Activated naive CD8-positive, alpha-beta T cell treated with anti-CD3 and anti-CD28 coated beads, Interleukin-2, amount 10 ng/mL, durations not matched to agents 7 days and 5 days (primary cell): ENCODE measurements at places on chromosomes 12 and 14.

DNA sequence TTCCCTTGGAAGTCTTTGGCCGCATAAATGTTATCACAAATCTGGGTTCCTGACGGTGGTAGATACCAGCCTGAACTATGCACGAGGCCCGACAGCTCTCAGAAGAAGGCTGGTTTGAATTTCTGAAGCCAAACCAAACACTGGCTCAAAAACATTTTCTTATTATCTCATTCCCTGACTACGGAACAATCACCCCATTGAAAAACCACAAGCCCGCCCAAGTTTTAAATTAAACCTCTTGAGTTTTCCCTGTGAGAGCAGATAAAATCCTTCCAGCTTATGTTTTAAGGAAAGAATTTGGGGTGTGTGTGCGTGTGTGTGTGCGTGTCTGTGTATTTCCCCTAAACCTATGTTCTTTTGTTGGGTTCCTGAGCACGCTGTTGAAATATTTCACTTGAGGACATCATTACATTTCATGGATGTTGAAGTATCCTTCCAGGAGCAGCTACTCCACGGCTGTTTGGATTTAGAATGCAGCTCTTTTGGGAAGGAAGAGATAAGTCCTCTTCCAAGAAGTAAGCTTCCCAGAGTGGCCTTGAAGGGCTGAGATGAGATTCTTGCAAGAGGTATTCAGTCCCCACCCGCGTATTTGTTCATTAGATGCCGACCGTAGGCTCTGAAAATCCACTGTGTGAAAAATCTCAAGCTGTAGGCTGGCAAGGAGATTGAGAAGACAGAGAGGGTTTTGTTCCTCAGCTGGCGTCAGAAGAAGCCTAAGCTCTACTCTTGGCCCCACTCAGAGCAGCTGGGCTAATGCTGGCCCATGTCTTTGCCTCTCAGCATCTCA lies 131.0 kb upstream of the NCOR2 start:
- no peak overlapping the region for H3K27ac ChIP-seq
- H3K4me1 ChIP-seq: peaks cover 12% of the 10 kb centered on the region
- no peak overlapping the region for H3K4me3 ChIP-seq
- peaks cover 16% of the 10 kb centered on the region for H3K27me3 ChIP-seq
- H3K36me3 ChIP-seq: peaks cover 2% of the 10 kb centered on the region

GRCh38 chr14:104473244-104473565 lies 106.4 kb upstream of the C14orf180 start:
- no peak for DNase-seq
- H3K36me3 ChIP-seq: no peaks in the 10 kb centered on the region
- no peak overlapping the region for H3K27ac ChIP-seq
- H3K4me3 ChIP-seq: no peak overlapping the region

DNA sequence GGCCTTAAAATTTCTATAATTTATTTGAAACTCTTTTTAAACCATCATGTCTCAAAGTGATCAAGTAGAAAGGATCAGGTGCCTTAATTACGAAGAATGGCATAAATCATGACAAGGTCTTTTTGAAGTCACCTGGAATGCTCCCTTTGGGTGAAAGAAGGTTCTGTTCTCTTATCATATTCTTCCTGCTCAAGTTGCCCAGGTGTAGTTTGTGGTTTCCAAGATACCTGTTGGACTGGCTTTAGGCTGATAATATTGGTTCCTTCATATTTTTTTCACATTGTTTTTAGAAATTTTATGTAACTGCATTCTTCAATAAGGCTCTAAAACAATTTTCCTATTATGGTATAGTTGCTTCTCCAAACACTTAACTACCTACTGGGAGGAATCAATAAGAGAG lies 29.2 kb downstream of the RASSF3 start:
- no peaks in the 10 kb centered on the region for H3K27me3 ChIP-seq
- no peak for DNase-seq
- H3K4me3 ChIP-seq: no peak overlapping the region
- H3K36me3 ChIP-seq: peaks cover 16% of the 10 kb centered on the region
- no peak overlapping the region for H3K27ac ChIP-seq
- peaks cover 24% of the 10 kb centered on the region for H3K4me1 ChIP-seq

DNA sequence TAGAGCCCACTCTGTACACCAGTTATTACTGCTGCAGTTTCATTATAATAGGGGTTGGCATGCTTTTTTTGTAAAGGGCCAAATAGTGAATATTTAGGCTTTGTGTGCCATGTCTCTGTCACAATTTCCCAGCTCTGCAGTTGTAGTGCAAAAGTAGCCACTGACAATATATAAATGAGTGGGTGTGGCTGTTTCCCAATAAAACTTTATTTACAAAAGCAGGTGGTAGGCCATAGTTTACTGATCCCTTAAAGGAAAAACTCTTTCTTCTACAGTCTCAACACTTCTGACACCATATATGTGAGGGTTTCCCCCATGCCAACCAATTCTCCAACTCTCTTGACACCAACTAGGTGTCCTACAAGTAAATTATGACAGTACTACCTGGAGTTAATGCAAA lies 110.2 kb upstream of the NAP1L1 start:
- no peak overlapping the region for H3K4me3 ChIP-seq
- peaks cover 14% of the 10 kb centered on the region for H3K36me3 ChIP-seq
- H3K27me3 ChIP-seq: peaks cover 5% of the 10 kb centered on the region

DNA sequence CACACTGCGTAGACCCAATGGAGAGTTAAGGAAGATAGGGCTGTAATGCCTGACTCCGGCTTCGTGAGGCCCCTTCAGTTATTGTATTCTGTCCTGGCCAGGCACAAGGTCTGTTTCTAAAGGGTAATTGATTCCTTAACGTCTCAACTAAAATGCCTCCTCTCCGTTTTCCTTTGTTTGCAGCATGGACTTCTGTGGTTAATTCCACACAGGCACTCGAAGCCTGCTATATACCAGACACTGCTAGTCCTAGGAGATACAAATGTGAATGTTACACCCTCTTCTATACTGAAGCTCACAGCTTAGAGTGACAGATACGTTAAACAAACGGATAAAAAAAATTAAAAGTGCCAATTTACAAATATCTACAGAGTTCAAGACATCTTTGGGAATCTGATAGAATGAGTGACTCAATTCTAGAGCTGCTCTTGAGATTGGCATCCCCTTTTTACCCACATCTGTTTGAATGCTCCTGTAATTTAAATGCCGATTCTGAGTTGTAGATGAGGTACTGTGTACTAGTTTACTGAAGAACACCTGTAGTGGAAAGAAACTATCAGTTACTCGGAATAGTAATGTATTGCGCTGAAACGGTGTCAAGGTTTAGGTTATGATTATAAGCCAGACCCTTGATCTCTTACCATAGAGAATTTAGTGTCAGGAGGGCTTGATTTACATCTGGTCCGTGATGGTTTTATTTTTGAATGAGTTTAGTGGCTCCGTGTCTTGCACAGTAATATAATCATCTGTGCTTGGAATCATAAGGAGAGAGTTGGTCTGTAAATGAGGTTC lies 784 bp downstream of the PSMA6 start:
- no peaks in the 10 kb centered on the region for H3K27me3 ChIP-seq
- H3K27ac ChIP-seq: peak overlapping the region; percentile 89
- DNase-seq: no peak
